ENCODE measurements at places on chromosomes 3 and 15.

DNA sequence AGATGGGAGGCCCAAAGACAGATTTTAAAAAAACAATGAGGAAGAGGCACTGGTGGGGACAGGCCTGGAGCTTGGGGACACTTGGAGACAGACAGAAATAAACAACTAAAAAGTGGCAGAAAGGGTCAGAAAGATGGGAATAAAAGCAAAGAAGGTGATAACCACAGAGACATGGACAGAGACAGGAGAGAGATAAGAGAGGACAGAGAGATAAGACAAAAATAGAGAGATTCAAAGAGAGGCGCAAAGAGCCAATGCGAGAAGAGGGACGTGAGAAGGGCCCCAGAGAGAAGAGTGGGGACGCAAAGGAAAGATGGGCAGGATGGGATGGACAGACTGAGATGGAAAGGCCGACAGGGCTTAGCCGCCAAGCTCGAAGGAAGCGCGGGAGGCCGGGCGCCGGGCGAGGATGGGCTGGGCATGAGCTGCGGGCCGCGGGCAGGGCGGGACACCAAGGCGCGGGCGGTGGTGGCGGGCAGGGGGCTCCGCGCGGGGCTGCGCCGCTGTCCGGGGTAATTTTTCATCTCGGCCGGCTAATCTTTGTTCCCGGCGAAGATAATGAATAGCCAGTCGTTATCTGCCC is 3.1 kb upstream of the GATA2 start:
- no peak for DNase-seq

DNA sequence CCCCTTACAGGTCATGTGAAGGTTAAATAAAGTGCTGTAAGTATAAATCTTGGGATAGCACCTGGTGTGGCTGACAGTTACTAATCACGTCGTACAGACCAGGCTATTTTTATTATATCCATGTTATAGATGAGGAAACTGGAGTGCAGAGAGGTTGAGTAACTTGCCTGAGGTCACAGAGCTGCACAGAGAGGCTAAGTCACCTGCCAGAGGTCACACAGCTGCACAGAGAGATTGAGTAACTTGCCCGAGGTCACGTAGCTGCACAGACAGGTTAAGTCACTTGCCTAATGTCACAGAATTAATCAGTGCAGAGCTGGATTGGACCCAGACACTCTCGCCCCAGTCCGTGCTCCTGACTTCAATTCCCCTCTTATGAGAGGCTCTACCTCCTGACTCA is 171.5 kb downstream of the NUP210 start:
- no peak for DNase-seq

- DNase-seq, result no peak
Measured at GRCh38 chr15:78841376-78841706, 30.1 kb upstream of the ADAMTS7 start.

DNA sequence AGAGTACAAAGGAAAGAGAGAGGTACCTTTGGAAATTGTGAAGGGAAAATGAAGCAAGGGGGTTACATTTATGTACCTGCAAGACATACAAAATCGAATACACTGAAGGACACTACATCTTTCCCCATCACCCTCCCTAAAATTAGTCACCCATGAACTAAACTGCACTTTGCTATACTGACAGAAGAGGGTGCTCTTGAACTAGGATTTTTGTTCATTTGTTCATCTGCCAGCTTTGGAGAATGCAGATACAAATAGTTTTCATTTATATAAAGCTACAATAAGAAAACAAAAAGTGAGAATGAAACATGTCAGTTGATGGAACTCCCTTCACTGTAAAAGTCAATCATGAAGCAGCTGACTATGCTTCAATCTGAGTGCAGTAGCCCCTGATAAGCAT is 55.7 kb downstream of the PCCB start:
- peak; percentile 25 for DNase-seq

GRCh38 chr3:122430371-122430770 is 14.5 kb upstream of the WDR5B start:
- DNase-seq, result no peak

DNA sequence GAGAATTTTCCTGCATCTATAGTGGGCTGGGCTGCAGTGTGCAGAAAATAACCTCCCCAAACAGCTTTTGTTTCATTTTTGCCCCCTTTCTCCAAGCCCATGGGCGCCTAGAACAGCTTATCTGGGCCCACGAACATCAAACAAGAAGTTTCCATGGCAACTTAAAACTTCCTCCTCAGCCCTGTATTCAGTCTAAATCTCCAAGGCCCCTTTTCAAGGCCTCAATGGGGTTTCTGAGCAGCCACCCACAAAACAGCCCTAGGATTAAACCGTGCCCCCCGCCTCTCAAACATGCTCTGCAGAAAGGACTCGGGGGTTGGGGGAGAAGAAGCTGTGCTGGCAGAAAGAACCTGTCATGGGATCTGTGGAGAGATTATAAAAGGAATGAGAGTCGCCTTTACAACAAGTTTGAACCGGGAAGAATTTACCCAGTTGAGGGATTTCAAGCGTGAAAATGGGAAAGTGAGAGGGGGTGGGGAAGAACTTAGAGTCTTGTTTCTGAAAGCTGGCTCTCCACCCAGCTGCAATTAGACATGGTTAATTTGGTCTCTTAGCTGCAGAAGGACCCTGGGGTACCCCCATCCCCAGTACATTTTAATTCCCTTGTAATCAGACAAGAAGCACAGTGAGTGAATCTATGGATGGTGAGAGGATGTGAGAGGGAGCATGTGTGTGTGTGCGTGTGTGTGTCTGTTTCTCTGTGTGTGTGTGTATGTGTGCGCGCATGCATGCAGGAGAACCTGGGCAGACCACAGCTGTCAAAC is 4.3 kb upstream of the FAM107A start:
- DNase-seq, result no peak

- DNase-seq, result no peak
Measured at GRCh38 chr3:13857702-13858380, 22.0 kb downstream of the WNT7A start.

GRCh38 chr15:56320861-56321260 is 44.4 kb upstream of the TEX9 start:
- DNase-seq, result no peak

DNA sequence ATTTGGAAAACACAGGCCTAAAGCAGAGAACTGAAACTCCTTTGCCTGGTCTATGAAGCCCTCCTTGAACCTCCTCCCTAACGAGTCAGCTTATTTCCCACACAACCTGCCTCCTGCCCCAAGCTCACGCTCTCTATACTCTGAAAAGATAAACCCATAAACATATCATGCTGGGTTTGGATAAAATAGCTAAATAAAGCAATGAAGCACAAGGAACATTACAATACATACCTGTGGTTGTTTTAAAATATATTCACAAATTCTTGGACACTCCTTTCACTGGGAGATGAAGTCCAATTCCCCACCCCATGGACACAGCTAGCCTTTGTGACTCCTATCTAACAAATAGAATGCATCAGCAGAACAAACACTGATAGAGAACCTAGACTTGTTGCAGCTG is 98.2 kb downstream of the PLCH1 start:
- no peak for DNase-seq

DNA sequence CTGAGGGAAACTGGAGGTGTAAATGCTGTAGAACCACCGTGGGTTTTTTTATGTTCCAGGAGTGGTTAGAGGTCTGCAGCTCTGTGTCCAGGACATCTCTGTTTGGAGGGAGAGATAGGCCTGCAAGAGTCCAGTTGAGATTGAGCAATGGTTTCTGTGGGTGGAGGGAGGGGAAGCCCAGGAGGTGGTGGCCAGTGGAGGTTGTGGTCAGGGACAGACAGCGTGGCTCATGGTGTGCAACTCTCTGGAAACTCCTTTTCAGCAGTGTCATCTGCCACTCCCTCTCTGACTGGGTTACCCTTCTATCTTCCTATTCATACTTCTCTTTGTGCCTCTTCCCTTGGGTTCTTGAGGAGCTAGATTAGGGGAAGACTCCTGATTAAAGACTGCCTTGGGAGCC is 9.6 kb downstream of the XCR1 start:
- DNase-seq, result no peak
